ENCODE measurements at places on chromosomes 4 and X.

DNA sequence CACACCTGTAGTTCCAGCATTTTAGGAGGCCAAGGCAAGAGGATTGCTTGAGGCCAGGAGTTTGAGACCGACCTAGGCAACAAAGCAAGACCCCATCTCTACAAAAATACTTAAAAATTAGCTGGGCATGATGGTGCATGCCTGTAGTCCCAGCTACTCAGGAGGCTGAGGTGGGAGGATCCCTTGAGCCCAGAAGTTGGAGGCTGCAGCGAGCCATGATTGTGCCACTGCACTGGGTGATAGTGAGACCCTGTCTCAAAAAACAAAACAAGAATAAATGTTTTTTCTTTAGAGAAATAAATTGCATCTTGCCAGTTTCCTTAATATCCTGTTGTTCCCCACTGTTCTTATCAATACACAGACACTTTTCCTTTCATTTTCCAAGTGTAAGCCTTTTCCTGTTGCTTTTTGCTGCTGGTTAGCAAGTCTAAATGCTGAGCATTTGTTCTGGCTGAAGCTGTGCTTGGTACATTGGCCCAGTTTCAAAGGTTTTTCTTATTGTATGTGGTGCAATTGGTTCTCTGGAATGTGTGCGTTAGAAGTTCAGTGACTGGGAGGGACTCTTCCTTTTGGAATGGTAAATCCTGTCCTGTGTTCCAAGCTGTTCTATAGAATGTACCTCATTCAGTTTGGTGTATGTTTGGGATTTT, 98.2 kb downstream of the AFF1 start:
- no peak for DNase-seq

DNA sequence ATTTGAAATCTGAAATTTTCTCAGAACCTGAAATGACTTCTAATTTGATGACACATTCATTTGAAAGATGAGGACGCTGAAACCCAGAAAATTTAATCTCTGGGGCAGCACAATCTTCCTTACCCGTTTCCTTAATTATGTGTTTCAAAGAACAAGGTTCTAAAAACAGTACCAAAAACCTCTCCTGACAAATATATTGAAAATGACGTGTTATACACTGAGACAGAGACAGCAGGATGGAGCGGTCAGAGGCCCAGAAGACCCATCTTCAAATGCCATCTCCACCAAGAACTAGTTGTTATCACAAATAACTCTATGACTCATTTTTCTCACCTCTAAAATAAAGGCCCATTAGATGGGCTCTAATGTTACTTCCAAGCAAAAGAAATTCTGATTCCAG, 177.3 kb downstream of the NSUN7 start:
- no peak for DNase-seq

GRCh38 chr4:174631901-174632758, 109.8 kb upstream of the HPGD start:
- peak; percentile 70 for DNase-seq

GRCh38 chrX:9539605-9540387, 74.9 kb downstream of the TBL1X start:
- DNase-seq = no peak

- peak; percentile 77 for DNase-seq
Measured at GRCh38 chrX:107672955-107673378, 44.7 kb downstream of the PRPS1 start.

DNA sequence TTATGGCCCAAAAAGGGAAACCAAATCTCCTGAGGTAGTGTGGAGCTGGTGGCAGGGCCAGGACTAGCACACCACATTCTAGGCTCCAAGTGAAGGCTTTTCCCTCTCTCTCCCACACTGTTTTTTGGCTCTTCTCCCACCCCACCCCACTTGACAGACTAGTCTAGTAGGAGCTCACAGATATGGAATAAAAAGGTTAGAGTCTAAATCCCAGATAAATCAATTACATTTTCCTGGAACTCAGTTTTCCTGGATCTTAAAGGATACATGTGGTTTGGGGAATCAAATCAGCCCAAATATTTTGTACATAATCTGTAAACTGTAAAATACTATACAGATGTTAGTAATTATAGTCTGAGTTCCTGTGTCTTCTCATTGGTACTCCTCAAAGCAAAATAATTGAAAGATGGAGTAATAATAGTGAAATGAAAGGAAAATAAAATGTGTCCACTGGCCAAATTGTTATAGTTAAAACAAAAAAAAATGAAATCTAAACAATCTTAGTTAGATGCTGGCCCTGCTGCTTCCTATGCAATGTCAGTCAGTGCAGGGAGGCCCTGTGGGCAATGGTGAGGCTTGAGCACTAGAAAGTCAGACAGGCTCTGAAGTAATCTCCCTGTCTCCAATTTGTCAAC, 370.4 kb upstream of the CPEB2 start:
- no peak for DNase-seq
